ENCODE measurements at places on chromosomes 6 and 20.

- DNase-seq: no peak
Observed at GRCh38 chr6:157364705-157365104, 16.3 kb upstream of the ZDHHC14 start.

DNA sequence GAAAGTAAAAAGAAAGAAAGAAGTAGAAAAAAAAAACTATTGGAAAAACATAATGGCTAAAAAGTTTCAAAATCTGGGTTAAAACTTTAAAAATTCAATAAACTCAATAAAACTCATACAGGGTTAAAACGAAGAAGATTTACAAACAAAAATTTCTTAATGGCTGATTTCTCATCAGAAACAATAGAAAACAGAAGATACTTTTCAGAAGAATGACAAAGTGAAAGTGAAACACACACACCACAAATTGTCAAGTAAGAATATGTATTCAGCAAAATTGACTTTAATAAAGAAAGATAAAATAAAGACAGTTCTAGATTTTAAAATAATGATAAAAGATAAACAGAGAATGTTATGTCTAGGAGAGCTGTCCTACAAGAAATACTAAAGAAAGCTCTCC is 618.9 kb upstream of the GJE1 start:
- no peak for DNase-seq

DNA sequence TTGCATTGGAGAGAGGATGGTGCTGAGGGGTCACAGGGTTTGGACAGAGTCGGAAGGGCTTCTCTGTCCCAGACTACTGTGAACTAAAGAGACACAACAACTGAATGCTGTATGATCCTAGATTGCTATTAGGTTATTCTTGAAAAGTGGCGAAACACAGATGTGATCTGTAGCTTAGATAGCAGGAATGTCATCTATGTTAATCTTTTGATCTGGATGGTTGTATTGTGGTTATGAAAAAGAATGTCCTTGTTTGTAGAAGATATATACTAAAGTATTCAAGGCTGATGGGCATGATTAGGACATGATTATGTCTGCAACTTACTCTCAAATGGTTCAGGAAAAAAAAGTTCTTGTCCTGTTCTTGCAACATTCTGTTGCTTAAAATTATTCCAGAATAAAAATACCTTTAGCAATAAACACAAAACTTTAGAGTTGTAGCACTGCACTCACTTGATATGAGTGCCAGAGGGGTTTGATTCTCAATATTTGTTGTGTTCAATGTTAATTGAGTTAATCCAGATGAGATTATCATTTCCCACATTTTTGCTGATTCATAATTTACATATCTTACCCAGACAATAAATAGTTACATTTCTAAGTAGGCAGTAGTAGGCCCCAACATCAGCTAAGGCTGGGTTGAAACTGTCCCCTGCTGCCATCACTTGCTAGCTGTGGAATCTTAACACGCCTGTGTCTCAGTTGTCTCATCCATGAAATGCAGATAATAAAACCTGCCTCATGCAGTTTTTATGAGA is 645.2 kb downstream of the KIF16B start:
- DNase-seq: no peak

GRCh38 chr6:135097172-135097571 is 42.5 kb upstream of the HBS1L start:
- DNase-seq: no peak

- DNase-seq: no peak
Observed at GRCh38 chr20:3971145-3971544, 44.2 kb downstream of the RNF24 start.

GRCh38 chr6:20415712-20416454 is 14.2 kb downstream of the E2F3 start:
- DNase-seq: no peak

GRCh38 chr6:10831609-10832008 is 6.7 kb downstream of the MAK start:
- DNase-seq: no peak

DNA sequence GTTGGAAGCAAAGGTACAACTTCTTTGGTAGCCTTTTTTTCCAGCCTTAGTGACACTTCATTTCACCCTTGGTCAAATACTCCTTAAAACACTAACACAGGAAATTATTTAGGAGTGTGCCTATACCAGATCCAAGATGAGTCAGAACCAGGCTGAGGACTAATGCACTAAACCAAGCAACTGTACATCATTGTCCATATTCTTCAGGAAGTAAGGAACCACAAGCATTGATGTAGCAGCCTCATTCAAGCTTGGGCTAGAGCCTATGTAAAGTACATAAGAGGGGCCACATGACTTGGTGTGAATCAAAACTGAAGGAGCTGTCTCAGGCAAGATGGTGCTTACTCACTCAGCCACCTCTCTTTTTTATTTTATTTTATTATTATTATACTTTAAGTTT is 20.7 kb upstream of the ADGB start:
- no peak for DNase-seq

- no peak for DNase-seq
Observed at GRCh38 chr6:3650076-3650958, 101.2 kb downstream of the PXDC1 start.

GRCh38 chr6:3151691-3152090 is 5.7 kb downstream of the TUBB2A start:
- DNase-seq: no peak

- DNase-seq: no peak
Observed at GRCh38 chr6:109715616-109716015, 24.5 kb downstream of the FIG4 start.

DNA sequence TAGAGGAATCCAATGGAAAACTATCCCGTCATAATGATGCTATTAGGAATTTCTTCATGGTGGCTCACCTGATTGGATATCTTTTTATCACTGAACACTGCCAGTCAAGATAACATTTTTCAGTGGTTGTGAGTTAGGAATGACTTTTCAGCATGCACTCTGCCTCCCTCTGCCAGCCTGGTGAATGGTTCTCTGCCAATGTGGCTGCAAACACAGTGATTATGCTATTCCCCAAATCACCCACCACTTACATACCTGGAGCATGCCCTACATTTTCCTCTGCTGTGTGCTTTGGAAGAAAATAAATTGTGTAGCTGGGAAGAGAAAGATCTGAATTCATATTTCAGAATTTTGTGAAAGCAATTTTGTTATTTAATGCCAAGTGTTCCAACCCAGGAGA is 102.6 kb upstream of the LAMP5 start:
- no peak for DNase-seq

- no peak for DNase-seq
Observed at GRCh38 chr20:60583741-60584140, 625.5 kb downstream of the CDH26 start.

- DNase-seq: no peak
Observed at GRCh38 chr6:5159162-5159561, 74.0 kb downstream of the PPP1R3G start.

DNA sequence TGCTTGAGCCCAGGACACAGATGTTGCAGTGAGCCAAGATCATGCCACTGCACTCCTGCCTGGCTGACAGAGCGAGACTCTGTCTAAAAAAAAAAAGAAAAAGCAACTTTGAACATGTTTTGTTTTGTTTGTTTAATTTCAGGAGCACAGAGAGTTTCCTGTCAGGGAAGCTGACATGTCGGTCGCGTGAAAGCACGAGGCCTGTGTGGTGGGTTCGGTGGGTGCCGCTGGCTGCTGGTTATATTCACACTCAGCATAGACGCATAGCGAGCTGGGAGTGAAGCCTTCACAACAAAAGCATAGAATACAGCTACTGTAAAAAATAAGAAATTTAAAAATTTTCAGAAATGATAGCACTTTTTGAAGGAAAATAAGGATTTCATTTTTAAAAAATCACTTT is 14.5 kb downstream of the MTG2 start:
- no peak for DNase-seq

DNA sequence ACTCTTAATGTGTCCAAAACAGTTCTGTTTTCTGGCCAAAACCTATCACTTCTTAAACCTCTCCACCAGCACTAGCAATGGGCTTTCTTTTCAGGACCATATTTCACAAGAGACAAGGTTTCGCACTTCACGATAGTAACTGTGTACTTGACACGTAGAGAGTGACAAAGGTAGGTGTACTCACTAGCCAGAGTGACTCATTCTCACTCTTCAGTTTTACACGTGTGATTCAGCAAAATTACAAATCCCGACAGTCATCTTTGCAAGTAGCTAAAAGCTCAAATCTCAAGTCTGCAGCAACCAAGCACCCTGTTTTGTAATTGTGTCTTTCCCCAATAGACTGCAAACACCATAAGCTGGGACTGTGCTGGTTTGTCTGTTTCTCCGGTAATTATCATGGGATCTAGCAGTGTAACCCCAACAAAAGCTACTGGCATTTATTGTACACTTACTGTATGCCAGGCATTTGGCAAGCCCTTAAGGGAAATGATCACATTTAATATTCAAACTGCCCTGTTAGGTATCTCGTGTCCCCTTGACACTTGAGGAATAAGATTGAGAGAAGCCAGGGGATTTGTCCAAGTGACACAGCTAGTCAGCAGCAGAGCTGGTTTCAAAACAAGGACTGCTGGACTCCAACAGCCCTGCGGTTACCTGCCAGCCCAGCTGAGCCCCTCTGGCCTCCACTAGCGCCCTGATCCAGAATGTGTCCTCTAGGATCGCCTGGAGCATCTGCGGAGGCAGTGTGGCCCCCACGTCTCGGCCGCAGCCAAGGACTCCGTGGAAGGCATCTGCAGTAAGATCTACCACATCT is 9.9 kb downstream of the PCIF1 start:
- DNase-seq: no peak

- no peak for DNase-seq
Observed at GRCh38 chr20:52869698-52870501, 102.3 kb upstream of the TSHZ2 start.

DNA sequence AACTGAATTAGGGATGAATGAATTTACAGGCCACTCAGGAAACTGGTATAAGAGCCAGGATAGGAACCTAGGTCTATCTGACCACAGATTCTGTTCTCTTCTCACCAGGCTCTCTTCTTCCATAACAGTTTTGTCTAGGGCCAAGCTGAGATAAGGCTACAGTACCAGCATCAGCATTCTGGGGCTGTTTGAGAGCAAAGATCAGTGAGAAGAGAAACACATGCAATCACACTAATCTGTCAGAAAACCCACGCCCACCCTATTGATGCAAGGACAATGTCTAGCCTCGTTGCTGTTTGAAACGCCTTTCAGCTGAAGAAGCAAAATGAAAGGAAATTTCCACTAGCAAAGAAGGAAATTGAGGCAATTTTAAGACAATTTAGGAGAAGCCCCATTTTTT is 137.7 kb downstream of the LCA5 start:
- DNase-seq: no peak

GRCh38 chr6:89475634-89476033 is 42.7 kb downstream of the ANKRD6 start:
- DNase-seq: no peak

DNA sequence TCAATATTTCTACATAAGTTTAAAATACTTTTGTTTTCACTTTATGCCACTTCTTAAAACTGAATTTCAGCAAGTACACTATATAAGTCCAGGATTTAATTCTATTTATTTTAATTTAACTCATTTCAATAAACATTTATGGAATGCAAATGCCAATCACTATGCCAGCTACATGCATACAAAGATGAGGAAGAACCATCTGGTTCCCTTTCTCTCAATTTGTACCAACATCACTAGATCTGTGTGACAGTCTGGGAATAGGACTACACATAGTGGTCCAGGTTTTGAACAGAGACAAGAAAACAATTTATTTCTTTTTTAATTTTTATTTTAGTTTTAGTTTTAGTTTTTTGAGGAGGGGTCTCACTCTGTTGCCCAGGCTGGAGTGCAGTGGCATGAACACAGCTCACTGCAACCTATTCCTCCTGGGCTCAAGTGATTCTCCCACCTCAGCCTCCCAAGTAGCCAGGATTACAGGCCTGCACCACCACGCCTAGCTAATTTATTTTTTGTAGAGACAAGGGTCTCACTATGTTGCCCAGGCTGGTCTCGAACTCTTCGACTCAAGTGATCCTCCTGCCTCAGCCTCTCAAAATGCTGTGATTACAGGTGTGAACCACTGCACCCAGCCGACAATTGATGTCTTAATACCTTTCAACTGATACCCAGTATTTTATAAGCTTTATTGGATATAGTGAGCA is 35.8 kb downstream of the TRIM27 start:
- no peak for DNase-seq

- DNase-seq: no peak
Observed at GRCh38 chr6:37865504-37865903, 46.0 kb downstream of the ZFAND3 start.

DNA sequence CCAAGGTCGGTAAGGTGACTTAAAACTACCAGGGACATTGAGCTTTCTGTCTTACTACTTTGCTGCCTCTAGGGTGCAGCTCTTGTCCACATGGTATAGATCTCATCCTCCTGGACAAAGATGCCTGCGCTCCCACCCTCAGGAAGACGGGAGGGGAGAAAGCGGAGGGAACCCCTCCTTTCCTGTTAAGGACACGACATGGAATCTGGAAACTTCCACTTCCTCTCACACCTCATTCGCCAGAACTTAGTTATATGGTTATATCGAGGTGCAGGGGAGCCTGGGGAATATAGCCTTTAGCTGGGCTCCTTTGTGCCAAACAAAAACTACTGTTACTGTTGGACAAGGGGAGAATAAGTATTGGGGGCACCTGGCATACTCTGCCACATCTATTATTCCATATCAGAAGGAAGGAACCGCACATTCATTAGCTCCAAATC is 224.3 kb upstream of the TSHZ2 start:
- DNase-seq: no peak

DNA sequence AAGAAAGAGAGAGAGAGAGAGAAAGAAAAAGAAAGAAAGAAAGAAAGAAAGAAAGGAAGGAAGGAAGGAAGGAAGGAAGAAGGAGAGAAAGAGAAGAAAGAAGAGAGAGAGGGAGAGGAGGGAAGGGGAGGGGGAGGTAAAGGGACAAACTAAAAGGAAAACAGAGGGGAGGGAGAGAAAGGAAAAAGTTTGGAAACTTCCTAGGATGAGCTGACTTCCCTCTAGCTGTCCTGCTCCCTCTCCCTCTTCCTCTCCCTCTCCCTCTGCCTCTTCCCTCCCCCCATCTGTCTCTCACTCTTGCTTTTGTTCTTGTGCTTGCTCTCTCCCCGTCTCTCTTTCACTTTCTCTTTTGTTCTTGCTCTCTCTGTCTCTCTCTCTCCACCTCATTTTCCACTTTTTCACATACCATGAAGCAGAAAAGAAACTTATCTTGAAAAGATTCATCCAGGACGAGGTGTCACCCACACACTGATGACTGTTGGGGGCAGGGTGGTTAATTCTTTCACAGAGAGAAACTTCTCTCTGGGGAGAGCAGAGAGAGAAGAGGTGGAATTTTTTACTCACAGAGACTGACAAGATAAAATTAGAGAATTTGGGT is 56.4 kb upstream of the DUSP22 start:
- DNase-seq: peak; percentile 43

GRCh38 chr6:7540595-7540994 is 876 bp upstream of the DSP start:
- no peak for DNase-seq

DNA sequence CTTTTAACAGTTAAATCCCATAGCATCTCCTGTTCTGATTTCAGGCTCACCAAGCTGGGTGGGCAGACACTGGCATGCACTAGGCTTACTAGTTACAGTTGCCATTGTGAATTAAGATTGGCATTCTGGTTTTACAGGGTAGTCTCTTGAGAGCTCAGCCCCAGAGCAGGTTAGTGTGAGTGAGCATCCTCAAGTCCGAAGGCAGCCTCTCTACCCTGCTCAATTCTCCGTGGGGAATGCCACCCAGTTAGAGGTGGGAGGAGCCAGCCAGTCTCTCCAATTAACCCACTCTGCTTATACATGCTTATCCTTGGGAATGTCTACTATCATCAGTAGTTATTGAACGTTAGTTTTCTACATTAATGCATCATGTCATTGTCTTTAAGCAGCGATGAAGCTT is 8.9 kb upstream of the OGFRL1 start:
- DNase-seq: no peak

GRCh38 chr20:63225082-63225454 is 9.1 kb upstream of the YTHDF1 start:
- no peak for DNase-seq

GRCh38 chr6:21587179-21587960 is 6.2 kb upstream of the SOX4 start:
- DNase-seq: peak; percentile 7

Data from activated gamma-delta T cell treated with anti-CD3 and anti-CD28 coated beads, Interleukin-2, amount 50 U/mL, for 16 hours (primary cell).